ENCODE measurements at places on chromosomes 13 and 19.

GRCh38 chr13:21086929-21087328 is 25.5 kb upstream of the LATS2 start:
- no peak for DNase-seq

DNA sequence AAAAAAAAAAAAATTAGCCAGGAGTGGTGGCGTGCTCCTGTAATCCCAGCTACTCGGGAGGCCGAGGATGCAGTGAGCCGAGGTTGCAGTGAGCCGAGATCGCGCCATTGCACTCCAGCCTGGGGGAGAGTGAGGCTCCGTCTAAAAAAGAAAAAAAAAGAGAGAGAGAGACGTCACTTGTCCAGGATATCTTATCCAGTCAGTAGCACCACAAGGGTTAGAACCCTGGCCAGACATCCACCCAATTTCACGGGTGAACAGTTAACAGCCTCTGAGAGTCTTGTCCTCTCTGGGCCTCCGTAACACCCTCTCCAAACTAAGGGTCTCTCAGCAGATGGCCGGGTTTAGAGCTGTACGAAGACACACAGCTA is 917 bp upstream of the CLPTM1 start:
- no peak for DNase-seq

- DNase-seq: no peak
Observed at GRCh38 chr19:50601407-50602088, 33.3 kb upstream of the LRRC4B start.

DNA sequence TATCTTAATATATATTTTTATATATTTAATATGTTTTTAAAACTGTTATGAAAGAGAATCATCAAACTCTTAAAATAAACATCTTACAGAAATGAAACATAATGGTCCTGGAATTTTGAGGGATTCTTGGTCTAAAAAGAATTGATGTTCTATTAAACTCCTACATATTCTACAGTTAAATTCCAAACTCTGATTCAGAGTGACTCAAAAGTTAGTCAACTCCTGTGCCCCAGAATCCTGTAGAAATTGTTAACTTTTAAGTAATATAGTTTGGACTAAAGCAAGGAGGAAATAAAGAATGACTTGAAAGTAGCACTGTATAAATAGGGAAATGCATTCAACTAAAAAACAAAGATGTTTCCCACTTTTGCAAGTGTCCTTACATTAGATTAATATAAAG is 47.7 kb downstream of the FNDC3A start:
- DNase-seq: no peak

DNA sequence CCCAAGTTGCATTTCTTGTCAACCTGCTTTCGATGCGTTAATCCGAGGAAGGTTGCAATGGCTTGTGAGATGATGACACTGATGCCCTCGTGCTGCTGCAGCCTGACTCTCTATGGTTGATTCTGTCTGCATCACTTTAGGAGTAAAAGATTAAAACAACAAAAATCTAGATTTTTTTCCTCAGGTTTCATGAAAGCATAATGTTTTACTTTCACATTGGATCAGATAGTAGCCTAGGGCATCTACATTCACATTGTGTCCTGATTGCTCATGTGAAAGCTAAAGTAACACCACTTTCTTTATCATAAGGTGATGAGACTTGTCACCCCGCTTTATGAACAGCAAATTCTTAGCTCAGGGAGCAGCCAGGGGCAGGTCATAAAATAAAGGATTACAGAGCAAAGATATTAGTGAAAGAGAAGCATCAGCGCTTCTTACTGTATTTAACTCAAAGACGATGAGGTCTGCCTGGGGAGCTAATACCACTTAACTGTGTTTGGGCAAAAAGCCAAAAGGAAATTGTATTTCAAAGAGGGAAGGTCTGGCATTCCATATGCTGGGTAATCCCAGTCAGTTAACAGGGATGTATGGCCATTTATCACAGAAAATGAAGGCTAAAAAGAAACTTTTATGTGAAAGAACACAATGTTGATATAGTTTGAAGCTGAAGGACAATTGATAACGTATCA is 270.5 kb downstream of the GPC6 start:
- DNase-seq: no peak
